Glomerular endothelial cell (primary cell): ENCODE measurements at places on chromosomes 1 and 21. TPM values are rescaled to one million over a fixed set of nuclear protein-coding genes. Genes with fewer than 3 reads are reported as not detected.

- DNase-seq: no peak
These were observed 91.3 kb upstream of the HNRNPU start for GRCh38 chr1:244955661-244956060.

- no peak for DNase-seq
These were observed 78.7 kb downstream of the NTMT2 start for GRCh38 chr1:170224469-170224868.

DNA sequence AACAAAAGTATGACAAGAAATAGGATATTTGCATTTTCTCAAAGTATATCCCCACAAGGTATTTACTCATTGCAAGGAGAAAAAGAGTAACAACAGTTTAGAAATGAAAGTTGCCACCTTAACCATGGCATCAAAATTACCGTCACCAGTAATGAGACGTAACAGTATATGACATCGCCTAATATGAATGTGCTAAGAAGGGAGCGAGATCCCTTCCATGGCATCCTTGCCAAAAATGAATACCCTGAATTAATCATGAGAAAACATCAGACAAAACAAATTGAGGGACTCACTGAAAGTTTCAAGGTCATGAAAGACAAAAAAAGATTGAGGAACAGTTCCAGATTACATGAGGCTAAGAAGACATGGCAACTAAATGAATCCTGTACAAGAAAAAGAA lies 78.9 kb upstream of the MROH9 start:
- no peak for DNase-seq

DNA sequence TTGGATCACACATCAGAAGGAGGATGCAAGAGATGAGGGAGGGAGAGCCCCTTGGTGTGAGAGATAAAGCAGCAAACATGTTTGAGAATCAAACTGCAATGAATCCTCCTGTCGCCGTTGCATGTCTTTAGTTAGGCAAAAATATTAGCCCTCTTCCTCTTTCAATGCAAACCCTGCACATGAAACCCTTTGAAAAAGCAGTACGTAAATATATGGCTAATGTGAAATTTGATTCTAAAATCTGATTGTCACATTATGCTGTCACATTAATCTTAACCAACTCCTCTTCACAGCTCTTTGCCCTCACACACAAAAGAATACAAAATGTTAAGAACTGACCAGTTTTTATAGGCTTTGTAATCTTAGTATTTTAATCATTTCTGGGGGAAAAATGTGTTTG lies 63.4 kb downstream of the WDR64 start:
- DNase-seq: no peak

DNA sequence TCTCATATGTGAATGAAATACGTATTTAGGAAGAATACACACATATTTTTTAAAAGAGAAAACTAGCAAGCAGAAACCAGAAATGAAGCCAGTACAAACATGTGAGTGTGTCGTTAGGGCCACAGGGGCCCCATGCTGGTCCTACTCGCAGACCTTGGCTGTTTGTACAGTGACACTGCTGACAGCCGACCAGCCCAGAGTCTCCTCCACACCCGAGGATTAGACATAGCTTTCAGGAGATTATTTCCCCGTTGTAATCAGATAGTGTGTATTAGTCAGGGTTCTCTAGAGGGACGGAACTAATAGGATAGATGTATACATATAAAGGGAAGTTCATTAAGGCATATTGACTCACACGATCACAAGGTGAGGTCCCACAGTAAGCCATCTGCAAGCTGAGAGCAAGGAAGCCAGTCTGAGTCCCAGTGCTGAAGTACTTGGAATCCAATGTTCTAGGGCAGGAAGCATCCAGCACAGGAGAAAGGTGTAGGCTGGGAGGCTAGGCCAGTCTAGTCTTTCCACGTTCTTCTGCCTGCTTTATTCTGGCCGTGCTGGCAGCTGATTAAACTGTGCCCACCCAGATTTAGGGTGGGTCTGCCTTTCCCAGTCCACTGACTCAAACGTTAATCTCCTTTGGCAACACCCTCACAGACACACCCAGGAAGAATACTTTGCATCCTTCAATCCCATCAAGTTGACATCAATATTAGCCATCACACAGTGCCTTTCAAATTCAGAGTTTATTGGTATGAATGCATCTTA lies 51.2 kb downstream of the DIP2A start:
- no peak for DNase-seq

GRCh38 chr1:10943991-10944730 lies 68.3 kb upstream of the TARDBP start:
- no peak for DNase-seq

DNA sequence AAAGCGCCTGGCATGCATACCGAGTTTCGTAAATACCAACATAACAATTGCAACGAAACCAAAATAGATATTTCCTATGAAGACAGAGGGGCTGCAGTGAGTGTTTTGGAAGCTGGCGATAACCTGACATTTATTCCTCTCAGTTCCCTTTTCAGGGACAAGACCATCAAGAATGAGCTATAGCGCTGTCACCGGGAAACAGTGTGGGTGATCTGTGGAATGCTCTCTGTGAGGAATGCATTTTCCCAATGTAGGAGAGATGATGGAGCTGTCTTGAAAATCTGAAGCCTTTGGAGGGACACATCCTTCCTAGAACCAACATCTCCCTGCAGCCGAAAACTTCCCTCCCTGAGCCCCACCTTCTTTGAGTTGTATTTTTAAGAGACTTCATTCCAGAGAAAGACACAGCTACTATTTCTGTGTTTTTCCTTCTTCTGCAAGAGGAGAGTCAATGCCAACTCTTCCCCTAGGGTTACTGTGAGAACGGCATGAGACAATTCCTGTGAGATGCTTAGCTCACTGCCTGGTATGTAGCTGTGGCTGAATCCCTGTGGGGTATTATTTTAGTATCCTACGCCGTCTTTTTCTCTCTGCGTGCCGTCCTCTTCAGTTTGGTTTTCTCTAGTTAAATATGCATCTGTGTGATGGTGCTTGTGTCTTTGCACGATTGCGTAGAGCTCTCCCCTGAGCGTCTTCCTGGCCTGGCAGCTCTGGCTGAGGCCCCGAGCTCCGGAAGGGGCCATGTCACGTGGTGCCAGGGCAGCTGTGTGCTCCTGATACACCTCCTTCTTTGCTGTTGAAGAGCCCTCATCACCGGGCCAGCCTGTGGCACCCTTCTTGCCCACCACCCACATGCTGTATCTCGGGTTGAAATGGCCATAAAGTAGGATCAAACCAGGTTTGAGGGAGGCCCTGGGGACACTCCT lies 45.2 kb downstream of the AJAP1 start:
- no peak for DNase-seq

GRCh38 chr1:63004868-63005267 lies 220.9 kb downstream of the ATG4C start:
- DNase-seq: no peak

- DNase-seq: no peak
These were observed 15.9 kb upstream of the TMEM125 start for GRCh38 chr1:43253876-43254275.

DNA sequence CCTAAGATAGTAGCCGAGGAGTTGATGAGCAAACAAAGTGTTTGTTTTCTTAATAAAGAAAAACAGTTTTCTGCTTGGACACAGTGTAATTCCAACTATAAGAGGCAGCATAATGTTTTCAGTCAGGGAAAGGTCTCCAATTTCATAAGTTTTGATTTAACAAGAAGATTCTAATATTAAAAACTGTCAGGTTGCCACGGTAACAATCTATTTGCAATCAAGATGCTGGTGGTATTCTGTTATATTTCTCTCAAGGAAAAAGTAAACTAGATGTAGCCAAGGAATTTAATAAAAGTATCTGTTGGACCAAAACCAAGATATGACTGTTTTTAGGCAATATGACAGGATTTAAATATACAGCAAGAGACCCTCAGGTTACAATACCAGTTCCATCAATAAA lies 211.7 kb downstream of the SMYD3 start:
- DNase-seq: no peak

GRCh38 chr1:30414086-30414850 lies 309.1 kb downstream of the MATN1 start:
- no peak for DNase-seq

DNA sequence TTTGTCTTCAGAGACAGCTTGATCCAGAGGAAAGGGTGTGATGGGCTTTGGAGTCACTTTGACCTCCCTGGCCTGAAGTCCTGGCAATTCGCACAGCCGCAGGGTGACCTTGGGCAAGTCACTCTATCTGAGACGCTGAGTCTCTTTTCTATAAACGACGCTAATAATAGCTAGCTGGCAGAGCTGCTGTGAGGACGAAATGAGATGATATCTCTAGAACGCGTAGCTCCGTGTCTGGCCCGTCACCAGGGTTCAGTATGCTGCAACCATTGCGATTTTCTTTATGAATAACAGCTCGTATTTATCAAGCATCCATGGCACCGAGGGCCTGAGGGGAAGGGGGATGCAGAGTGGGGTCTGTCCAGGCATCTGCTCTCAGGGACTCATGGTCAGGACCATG lies 58.7 kb downstream of the IGSF21 start:
- no peak for DNase-seq

DNA sequence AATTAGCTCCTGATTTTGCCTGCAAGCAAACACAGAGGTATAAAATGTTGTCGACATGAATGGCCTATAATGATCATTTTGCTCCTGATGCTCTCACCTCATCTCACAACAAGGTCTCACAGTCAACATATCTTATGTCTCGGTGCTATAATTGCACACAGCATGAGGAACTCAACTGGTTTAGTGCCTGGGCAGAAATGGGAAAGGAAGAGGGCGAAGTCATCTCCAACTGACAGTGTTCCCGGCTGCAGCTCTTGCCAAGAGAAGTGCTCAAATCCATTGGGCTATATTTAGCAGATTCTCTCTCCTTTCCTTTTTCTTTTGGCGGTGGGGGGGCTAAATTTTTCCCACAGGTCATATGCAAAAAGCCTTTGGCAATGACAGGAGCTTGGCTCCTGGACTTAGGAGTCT lies 53.0 kb downstream of the SLC45A1 start:
- no peak for DNase-seq

DNA sequence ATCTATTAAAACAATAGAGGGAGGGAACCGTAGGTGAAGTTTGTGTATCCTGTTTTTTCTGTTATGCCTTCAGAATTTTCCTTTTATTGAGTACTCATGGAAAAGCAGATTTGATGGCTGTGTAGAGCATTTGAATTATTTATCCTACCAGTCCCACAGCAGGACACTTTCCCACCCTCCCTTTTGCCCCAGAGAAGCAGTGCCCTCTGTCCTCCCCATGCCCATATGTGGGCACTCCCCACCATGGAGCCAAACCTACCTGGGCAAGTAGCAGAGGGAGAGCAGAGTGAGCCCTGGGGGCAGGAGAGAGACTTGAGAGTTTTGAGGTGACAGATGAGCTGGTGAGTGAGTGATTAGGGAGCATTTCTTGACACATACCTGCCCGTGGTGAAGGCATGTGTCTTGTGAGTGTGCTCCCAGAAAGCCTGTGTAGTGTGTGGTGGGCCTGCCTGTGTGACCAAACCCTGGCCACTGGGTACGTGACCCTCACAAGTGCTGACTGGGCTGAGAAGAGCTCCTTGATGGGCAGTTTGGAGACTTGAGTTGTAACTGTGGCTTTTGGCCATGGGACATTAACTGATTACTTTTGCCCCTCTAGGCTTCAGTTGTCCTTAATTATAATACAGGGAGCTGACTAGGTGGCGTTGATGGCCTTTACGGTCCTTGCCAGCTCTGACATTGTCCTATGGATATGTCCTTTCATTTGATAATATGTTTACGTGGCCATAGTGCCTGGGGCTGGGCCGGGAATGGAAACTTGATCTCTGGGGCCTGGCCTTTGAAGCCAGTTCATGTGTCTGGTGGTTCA lies 3.6 kb downstream of the PSEN2 start:
- no peak for DNase-seq

DNA sequence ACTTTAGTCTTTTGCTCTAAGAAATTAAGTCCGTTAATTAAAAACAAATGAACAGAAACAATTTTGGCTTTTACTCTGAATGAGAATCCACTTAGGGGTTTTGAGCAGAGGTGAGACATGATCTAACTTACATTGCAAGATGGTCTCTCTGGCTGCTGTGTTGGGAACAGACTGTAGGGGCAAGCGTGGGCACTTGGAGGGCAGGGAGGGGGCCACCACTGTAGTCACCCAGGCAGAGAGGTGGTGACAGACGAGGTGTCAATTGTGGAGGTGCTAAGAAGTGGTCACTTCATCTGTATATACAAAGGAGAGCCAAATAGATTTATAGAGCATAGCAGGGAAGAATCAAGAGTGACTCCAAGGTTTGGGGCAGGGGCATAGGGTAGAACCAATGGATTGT lies 71.1 kb upstream of the IRF2BP2 start:
- DNase-seq: no peak

DNA sequence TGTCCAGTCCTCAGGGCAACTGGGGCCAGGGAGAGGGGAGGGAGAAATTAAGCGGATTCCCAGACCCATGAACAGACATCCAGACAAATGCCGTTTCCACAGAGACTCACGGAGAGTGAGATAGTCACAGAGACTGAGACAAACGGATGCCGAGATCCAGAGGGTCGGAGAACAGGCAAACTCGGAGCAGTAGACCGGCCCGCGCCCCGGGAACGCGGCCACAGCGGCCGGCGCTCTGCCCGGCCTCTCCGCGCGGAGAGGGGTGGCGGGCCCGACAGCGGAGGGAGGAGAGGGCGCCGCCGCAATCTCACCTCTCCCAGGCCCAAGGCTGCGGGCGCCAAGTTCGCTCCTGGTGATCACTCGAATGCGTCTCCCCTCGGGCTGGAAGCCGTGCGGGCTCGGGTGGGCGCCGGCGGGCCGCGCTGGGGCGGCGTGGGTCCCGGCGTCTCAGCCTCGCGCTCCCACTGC lies 831 bp upstream of the FOXD2 start:
- no peak for DNase-seq

DNA sequence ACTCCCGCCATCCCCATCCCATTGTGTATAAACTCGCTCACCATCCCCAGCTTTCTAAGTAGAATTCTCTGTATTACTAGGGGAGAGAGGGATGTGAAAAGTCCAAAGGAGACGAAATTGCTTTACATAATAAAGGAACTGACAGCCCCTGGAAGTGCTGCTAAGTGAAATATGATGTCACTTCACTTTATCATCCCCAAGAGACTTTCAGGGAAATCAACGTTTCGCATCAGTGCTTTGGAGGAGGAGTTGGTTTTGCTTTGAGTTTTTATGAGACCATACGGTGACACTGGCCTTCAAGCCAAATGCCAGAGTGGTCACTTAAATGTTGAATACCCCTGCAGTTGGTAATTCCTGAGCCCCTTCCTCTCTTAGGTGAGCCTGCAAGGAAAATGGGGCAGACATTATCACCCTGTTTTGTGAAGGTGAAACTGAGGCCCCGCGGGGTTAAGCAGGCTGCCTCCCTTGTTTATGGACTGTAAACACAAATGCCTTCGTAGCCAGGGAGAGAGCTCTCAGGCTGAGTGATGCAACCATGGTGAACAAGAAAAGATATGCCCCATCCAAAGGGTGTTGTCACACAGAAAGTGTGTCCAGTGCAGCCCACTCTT lies 58.4 kb upstream of the KAZN start:
- DNase-seq: no peak

GRCh38 chr1:201142849-201143725 lies 11.2 kb downstream of the TMEM9 start:
- no peak for DNase-seq

- no peak for DNase-seq
These were observed 68.2 kb upstream of the PRDX6 start for GRCh38 chr1:173408886-173409285.

- DNase-seq: peak; percentile 95
These were observed 57.9 kb downstream of the DDAH1 start for GRCh38 chr1:85406887-85407533.

The PRAMEF27 gene
- total RNA-seq: not detected in 2 replicates

The VASH2 gene
- total RNA-seq: 0.53 and 0.76 TPM in 2 replicates

The AMPD1 gene
- not detected in 2 replicates for total RNA-seq

The PLA2G4A gene
- 2.0 and 2.5 TPM in 2 replicates for total RNA-seq

The CHIA gene
- not detected in 2 replicates for total RNA-seq

The ANKRD65 gene
- total RNA-seq: 0.34 TPM in 1 of 2 replicates, not detected in the other

The PRDM16 gene
- 0.12 TPM in 1 of 2 replicates, not detected in the other for total RNA-seq

The CA14 gene
- total RNA-seq: not detected in 2 replicates

The PLA2G2D gene
- not detected in 2 replicates for total RNA-seq
